ENCODE measurements at places on chromosomes 12 and 14.

DNA sequence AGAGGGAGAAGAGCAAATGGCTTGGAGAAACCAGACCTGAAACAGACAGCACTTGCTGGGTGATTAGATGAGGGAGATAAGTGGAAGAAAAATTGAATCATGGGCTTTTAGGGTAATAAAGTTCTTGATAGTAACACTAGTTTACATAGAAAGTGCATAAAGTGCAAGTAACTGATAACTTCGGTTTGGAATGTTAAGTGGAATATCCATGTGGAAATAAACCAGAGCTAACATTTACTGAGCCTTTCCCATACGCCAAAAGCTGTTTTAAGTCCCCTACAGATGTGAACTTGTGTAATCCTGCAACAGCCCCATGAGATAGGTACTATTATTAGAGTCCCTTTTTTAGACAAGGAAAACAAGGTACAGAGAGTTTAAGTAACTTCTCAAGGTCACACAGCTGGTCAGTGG is 77.1 kb upstream of the NUDT4 start:
- DNase-seq = no peak

GRCh38 chr12:62933220-62933601 is 1.7 kb downstream of the PPM1H start:
- DNase-seq = no peak

DNA sequence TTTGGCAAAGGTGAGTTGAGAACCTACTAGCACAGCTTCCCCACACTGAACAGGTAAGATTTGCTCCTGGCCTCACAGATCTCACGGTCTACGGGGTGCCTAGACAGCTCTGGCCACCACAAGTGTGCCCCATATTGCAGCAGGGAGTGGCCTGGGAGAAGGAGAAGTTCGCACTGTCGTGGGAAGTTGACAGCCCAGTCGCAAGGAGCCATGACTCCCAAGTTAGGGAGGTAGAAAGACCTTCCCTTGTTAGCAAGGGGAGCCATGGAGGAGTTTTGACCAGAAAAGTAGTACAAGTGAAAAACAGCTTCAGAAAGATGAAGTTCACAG is 316.3 kb downstream of the BCL11B start:
- DNase-seq = no peak

DNA sequence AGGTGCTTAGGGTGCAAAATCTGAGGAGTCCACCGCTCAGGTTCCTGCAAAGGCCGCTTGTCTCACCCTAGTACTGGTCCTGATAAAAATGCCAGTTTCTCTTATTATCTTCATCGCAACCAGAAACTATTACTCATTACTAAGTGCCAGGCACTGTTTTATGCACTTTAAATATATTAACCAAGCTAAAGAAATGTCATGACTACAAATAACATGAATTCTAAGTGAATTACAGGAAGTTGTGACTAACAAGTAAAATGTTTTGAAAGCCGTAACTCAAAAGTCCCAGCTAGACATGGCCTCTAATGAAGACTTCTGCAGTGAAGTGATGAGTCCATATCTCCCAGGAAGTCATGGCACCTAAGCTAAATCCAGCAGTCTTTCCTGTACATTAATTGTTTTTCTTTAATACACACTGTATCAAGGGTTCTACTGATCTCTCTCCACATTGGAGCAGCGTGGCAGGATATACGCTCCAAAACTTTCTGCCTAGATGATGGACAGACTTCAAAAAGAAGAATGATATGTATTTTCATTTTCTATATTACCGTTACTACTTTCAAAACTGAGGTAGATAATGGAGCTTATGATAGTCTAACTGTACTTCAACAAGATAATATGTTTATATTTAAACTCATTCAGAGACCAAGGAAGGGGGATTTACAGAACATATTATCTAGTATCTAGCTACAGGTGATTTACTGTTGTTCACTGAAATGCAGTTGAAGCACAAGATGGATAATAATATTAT is 117.3 kb upstream of the ARID2 start:
- DNase-seq = no peak

GRCh38 chr12:108750526-108750925 is 19.2 kb upstream of the CORO1C start:
- DNase-seq = no peak

DNA sequence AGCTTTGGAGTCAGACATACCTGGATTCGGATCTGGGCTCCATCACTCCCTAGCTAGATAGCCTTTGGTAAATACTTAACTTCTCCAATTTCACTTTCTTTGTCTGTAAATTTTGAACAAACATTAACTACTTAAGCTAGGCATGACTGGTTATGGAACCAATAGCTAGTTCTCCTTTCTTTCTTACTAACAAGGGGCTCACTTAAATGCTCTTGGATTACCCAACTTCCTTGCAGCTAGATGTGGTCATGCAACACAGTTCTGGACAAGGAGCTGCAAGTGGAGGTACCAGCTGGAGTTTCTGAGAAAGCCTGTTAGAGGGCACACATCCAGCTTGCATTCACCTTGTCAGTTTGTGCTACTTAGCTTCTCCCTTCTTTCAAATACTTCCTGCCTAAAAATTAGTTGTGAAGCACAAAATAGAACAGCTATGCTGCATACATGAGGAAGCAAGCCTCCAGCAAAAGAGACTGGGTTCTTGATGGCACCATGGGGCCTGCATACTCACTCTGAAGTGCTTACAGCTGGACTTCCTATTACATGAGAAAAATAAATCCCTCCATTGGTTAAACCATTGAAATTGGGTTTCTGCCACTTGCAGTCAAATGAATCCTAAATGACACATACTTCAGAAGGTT is 210.1 kb upstream of the EEA1 start:
- no peak for DNase-seq

DNA sequence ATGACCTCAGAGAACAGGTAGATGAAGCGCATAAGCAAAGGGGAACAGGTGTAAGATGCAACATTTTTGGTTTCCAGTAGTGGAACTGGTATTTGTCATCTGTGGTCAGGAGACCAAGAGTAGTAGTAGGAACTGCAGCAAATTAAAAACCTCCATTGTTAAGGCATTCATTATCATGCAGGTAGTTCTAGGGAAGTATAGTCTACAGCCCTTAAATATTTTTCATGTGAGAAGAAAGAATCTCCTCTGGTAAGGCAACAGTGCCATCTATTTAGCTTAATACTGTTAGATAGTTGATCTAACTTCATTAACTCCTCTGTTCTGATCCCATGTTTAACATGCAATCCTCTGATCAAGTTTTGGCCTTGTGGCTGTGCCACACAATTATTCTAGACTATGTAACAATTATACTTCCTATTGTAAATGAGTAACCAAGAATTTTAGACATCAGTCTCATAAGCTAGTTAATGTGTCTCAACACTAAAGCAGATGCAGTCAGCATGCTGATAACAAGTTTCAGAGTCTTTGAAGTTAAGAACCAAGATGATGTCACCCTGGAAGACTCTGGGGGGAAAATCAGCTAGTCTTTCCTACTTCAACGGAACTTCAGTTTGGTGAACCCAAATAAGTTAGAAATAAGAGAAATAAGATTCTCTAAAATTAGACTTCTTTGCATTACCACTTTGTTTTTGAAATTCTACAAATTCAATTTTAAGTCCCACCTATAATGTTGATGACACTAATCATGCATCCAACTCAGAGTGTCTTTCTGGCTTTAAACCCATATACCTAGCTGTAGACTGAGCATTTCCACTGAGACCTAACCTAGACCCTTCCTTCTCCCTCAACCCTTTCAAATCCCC is 70.9 kb downstream of the STXBP6 start:
- no peak for DNase-seq

DNA sequence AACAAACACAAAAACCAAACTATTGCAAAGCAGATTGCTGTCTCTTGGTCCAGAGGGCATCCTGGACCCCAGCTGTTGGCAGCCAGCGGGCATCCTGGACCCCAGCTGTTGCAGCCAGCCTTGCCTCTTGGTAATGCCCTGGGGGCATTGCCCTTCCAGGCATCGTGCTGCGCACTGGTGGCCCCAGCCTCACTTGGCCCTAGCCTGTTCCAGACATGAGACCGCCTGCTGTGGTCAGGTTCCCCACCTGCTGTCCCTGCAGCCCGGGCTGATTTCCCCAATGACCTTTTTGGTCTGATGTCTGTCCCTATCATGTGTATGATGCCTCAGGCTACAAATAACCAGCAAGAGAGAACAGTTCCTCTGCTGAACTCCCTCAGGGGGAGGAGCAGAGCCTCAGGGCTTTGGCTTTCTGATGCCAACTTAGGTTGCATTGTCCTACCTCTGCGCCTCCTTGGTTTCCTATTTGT is 20.8 kb downstream of the MLXIP start:
- DNase-seq = no peak

DNA sequence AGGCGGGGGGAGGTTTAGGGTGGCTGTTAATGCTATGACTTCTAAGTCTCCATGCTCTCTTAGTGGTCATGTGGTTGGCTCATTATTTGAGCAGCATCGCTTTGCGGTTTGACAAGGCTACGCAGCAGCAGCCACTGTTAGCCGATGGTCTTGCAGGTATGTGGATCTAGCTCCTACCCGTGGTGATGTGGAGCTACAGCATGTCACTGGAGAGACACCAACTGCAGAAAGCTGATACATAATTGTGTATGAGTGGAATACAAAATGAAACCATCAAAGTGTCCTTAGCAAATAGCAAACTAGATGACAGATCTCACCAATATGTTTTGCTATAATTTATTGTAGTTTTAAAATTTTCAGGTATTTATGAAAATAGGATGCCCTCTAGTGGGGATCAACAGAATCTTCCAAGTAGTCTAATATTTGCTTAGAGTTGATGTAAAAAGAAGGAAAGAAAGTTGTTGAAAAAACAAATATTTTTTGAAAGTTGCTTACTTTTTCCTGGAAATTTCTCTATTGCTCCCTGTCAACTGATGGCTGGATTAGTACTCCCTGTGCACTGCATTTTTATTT is 94.9 kb downstream of the NAV3 start:
- DNase-seq = no peak

DNA sequence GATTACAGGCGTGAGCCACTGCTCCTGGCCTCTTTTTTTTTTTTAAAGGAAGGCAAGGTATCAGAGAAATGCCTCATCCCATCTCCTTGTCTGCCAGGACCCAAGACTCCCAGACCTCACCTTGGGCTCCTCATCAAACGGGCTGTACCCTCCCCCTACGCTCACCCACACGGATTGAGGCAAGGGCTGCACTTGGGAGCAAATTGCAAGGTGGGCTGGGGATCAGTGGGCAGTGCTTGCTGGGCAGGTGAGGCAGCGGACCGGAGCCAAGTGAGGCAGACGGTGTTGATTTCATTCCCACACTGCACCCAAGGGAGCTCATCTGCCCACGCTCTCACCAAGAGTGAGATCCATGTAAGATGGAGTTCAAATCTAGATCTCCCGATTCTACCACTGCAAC is 41.0 kb upstream of the DICER1 start:
- no peak for DNase-seq

GRCh38 chr12:3333583-3333982 is 157.4 kb upstream of the PRMT8 start:
- no peak for DNase-seq

GRCh38 chr12:124754949-124755800 is 108.5 kb downstream of the SCARB1 start:
- DNase-seq = no peak

GRCh38 chr14:102303664-102304063 is 1.3 kb downstream of the MOK start:
- DNase-seq = no peak

DNA sequence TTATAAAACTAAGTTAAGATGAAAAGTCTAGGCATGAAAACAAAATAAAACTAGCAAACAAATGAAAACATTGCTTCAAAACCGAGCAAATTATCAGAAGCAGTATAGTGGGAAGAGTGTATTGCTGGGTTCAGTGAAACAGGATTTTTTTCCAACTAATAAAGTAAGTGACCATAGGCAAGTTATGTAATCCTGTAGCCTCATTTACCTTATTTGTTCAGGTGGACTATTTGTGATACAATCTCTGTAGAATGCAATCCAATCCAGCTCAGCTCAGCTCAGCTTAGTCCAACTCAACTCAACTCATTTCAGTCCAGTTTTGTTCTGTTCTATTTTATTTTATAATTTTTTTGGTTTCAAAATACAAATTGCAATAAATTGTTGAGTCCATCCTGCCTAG is 276.7 kb upstream of the LRIG3 start:
- DNase-seq = no peak

DNA sequence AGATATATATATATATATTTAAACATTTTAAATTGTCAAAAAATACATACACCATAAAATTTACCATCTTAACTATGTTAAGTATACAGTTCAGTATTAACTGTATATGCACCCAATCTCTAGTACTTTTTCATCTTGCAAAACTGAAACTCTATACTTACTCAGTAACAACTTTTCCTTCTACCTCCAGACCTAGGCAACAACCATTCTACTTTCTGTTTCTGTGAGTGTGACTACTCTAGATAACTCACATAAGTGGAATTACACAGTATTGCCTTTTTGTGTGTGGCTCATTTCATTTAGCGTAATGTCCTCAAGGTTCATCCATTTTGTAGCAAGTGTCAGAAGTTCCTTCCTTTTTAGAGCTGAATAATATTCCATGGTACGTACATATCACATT is 8.2 kb downstream of the FAM234B start:
- DNase-seq = no peak

DNA sequence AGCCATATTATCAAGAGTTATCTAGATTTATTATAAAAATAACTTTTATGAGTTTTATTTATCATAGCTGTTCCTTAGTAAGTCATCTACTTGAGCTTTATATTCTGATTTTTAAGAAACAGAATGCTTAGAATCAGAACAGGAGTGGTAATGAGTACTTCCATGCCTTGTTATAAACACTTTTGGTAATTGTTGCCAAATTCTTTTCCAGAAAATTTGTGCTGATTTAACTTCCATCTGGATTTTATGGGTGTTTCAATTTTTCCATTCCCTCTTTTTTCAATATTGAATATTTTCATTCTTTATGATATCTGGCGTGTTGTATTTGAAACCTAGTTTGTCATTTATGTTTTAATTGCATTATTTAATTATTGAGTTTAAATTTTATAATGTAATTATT is 131.2 kb downstream of the MSRB3 start:
- no peak for DNase-seq

- DNase-seq = no peak
Observed at GRCh38 chr12:49138587-49138986, 7.4 kb upstream of the TUBA1B start.

DNA sequence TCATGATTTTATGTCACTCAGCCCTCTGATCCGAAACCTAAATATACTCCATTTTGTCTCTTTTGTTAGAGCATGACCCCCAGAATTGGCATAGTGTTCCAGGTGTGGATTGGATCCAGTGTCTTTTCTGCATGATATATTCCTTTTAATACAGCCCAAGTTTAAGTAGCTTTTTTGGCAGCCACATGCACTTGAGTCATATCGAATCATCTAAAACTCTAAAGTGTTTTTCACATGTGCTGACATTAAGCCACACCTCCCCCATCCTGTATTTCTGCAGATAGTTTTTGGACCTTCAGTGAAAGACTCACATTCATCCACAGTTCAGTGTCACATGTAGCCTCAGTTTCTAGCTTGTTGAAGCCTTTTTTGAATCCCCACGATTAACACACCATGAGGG is 30.6 kb downstream of the BORCS5 start:
- DNase-seq = no peak

Measured in stimulated activated CD8-positive, alpha-beta memory T cell treated with anti-CD3 and anti-CD28 coated beads, Interleukin-7, amount 100 ng/mL, for 48 hours (primary cell).